Activated CD4-positive, alpha-beta T cell treated with anti-CD3 and anti-CD28 coated beads for 36 hours (primary cell): ENCODE measurements at places on chromosomes 7 and 10.

GRCh38 chr10:100858747-100859483 lies 53.8 kb upstream of the SLF2 start:
- DNase-seq, result no peak

GRCh38 chr7:84336303-84336702 lies 141.7 kb upstream of the SEMA3A start:
- no peak for DNase-seq

- DNase-seq, result peak; percentile 27
These were observed 41.5 kb upstream of the SMIM30 start for GRCh38 chr7:113159746-113160339.

GRCh38 chr7:101598422-101598985 lies 30.6 kb downstream of the MYL10 start:
- no peak for DNase-seq

DNA sequence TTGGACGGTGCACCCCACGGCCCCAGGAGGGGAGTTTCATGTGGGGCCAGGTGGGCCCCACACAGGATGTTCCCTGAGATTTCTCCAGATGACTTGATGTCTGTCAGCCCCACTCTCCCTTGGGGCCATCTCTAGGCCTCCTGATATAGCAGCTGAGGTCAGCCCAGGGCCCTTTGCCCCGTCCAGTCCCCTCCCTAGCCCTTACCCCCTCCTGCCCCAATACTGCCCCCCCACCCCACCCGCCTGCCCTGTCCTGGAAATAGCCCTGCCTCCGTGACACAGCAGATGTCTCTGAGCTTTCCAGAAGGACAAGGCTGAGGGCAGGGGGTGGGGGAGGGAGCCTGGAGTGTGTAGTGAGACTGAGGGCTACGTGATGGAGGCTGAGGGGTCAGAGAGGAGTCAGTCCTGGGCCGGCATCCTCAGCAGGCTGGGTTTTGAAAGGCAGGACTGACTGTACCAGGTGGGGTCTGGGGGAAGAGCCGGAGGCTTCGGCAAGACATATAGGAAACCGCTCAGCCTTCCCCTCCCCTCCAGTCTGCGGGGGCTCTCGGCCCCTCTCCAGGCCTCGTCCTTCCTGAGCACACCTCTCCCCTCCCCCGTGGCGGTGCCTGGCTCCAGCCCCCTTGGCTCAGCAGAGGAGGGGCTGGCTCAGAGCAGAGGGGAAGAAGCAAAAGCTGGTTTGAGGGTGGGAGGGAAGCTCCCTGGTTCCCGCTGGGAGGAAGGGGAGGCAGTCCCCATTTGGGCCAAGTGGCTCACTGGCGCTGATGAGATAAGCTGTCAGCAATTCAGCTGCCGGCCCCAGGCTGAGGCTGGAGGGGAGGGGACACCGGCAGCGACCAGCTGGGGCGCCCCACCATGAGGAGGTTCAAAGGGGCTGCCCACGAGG lies 2.0 kb downstream of the FLNC start:
- DNase-seq, result no peak

DNA sequence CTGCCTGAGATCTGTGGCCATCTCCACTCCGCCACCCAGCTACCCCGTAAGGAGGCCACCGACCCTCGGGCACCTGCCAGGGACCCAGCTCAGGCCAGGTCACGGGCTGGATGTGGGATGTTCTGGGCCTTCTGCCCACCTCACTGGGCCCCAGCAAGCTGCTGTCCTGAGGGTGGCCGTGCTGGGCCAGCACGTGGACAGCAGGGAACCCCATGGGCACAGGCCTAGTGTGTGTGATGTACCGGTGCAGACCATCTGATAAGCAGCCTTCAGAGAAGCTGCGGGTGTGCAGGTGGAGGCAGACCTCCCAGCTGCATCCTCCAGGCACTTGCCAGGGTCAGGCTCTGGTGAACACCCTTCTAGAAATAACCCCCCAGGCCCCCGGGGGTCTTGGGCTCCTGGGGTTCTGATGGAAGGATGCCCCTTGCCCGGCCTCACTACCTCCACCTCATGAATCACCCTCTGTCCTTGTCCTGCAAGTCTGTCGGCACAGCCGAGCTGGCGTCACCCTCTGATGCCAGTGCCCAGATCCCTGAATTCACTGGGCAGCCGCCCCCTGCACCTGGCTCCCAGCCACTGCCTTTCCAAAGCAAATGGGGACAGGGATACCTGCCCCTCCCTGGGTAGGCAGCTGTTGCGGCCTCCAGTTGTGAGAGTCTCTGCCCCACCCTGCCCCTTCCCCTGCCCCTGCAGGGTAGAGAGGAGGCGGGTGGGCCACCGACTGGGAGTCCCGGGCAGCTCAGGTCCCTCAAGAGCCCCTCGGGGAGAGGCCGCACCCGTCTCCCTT lies 139.8 kb downstream of the FAM53B start:
- no peak for DNase-seq

- DNase-seq, result no peak
These were observed 6.6 kb upstream of the ABCC2 start for GRCh38 chr10:99775850-99776249.

GRCh38 chr7:44595934-44596635 lies 10.3 kb upstream of the OGDH start:
- DNase-seq, result no peak

DNA sequence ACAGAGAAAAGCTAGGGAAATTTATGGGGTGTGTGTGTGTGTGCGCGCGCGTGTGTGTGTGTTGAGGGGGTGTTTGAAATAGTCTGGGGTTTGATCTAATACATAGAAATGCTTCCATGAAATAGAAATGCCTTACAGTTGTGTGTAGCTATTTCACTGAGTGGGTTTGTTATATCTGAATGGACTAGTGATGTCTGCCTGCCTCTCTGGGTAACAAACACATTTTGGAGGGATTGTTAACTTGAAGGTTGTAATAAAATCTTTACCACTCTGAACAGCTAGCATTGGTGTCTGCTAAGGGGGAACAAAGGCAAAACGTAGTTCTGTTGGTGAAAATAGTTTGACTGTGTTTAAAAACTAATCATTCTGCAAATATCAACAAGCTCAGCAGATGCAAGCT lies 509.3 kb downstream of the LRMDA start:
- DNase-seq, result no peak

DNA sequence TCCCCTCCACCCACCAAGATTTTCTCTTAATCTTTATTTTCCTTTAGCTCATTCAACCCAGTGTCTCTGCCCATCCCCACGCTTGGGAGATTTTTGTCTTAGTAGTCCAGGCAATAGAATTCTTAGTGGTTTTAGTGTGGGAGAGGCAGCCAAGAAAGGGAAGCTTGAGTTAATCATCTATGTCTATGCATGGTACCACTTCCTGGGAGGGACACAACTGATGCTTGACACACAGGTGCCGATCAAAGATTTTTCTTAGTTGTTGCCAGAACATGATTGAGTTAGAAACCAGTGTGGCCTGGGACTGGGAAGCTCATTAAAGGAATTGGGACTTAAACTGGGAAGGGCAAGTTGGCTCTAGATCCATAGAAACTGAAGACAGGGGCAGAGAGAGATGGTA lies 3.1 kb downstream of the STRA8 start:
- DNase-seq, result no peak

- no peak for DNase-seq
These were observed 34.0 kb downstream of the MXI1 start for GRCh38 chr10:110241407-110241806.

DNA sequence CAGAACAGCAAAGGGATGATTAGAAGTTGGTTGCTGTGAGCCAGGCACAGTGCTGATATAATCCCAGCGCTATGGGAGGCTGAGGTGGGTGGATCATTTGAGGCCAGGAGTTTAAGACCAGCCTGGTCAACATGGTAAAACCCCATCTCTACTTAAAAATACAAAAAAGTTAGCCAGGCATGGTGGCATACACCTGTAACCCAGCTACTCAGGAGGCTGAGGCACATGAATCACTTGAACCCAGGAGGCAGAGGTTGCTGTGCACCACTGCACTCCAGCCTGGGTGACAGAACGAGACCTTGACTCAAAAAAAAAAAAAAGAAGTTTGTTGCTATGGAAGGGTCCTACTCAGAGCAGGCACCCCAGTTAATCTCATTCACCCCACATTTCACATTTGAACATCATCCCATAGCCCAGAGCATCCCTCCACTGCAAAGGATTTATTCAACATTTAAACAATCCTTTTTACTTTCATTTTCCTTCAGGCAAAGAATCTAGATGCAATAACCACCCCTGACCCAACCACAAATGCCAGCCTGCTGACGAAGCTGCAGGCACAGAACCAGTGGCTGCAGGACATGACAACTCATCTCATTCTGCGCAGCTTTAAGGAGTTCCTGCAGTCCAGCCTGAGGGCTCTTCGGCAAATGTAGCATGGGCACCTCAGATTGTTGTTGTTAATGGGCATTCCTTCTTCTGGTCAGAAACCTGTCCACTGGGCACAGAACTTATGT lies 4.1 kb downstream of the IL6 start:
- peak; percentile 12 for DNase-seq

- DNase-seq, result no peak
These were observed 154.7 kb downstream of the NEURL1 start for GRCh38 chr10:103648251-103648635.
